ENCODE measurements at places on chromosomes 7 and 10. TPM values are rescaled to one million over a fixed set of nuclear protein-coding genes. Genes with fewer than 3 reads are reported as not detected.

GRCh38 chr10:3987143-3987974, 202.3 kb upstream of the KLF6 start:
- no peak overlapping the region for H3K4me3 ChIP-seq
- no peaks in the 10 kb centered on the region for H3K27me3 ChIP-seq
- no peak for DNase-seq
- no peaks in the 10 kb centered on the region for H3K4me1 ChIP-seq
- H3K36me3 ChIP-seq: no peaks in the 10 kb centered on the region
- no peak overlapping the region for H3K27ac ChIP-seq

Gene LIPM
- total RNA-seq: not detected

DNA sequence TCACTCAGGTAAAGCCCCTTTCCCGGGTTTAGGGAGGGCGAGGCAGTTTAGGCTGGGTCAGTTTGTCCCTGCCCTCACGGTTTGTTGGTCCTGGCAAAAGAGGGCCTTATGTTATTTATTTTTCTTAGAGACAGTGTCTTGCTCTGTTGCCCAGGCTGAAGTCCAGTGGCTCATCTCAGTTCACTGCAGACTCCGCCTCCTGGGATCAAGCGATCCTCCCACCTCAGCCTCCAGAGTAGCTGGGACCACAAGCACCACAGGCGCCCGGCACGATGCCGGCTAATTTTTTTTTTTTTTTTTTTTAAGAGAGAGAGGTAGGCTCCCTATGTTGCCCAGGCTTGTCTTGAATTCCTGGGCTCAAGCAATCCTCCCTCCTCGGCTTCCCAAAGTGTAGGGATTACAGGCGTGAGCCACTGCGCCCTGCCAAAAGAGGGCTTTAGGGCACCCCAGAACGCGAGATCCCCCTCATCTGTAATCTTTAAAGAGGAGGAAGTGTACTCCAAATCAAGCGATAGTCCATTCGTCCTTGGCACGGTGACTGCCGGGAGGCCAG, 626 bp upstream of the BMS1 start:
- H3K4me3 ChIP-seq: peak overlapping the region; percentile 91
- peaks cover 17% of the 10 kb centered on the region for H3K4me1 ChIP-seq
- no peaks in the 10 kb centered on the region for H3K27me3 ChIP-seq
- peak overlapping the region; percentile 86 for H3K27ac ChIP-seq
- no peak for DNase-seq

Gene KCND2
- total RNA-seq: 0.14 TPM

GRCh38 chr10:84511709-84512285, 183.4 kb downstream of the CCSER2 start:
- H3K36me3 ChIP-seq: no peaks in the 10 kb centered on the region
- no peaks in the 10 kb centered on the region for H3K27me3 ChIP-seq
- H3K27ac ChIP-seq: no peak overlapping the region

DNA sequence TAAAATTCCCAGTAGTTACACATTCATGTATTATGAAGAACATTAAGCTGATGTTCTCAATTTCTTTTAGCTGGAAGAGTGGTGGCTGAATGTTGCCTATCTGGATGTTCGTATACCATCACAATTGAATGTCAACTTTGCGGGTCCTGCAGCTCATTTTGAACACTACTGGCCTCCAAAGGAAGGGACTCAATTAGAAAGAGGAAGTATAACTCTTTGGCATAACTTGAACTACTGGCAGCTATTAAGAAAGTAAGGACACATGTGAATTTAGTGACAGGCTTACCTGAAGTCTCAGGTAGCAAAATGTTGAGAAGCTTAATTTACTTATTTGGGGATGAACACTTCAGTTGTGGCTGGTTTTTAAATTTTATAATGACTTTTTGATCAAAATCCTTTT, 15.9 kb downstream of the CROT start:
- peaks cover 9% of the 10 kb centered on the region for H3K36me3 ChIP-seq
- DNase-seq: no peak
- H3K27me3 ChIP-seq: no peaks in the 10 kb centered on the region
- no peaks in the 10 kb centered on the region for H3K4me1 ChIP-seq
- H3K27ac ChIP-seq: no peak overlapping the region

DNA sequence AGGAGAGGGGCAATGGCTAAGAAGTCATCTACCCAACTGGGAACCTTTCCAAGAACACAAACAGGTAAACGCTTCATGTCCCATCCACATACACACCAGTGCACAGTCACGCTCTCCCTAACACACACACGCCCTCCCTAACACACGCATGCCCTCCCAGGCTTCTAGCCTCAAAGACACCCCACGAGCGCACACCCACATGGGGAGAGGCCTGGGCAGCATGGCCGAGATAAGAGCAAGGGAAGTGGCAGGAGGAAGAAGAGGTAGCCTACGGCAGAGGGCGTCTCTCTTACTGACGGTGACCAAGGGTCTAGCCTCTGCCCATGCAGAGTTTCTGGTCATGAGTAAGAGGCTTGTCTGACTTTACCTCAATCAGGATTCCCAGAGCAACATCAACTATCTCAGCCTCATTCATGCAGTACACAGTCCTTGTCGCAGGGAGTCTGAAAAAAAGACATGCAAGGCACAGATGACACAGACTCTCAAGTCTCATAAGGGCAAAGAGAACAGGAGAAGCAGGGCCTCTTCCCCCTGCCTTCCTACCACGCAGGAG, 3.1 kb downstream of the CYREN start:
- H3K36me3 ChIP-seq: peaks cover 21% of the 10 kb centered on the region
- peak overlapping the region; percentile 12 for H3K27ac ChIP-seq
- H3K4me3 ChIP-seq: no peak overlapping the region
- DNase-seq: no peak

- H3K27me3 ChIP-seq: no peaks in the 10 kb centered on the region
- H3K36me3 ChIP-seq: peaks cover 33% of the 10 kb centered on the region
- no peak overlapping the region for H3K27ac ChIP-seq
- no peak for DNase-seq
- no peak overlapping the region for H3K4me3 ChIP-seq
- no peaks in the 10 kb centered on the region for H3K4me1 ChIP-seq
Measured at GRCh38 chr10:131959841-131960240, 21.9 kb downstream of the BNIP3 start.

GRCh38 chr7:99557196-99557607, 1.2 kb upstream of the ZNF655 start:
- peaks cover 18% of the 10 kb centered on the region for H3K36me3 ChIP-seq
- H3K4me3 ChIP-seq: peak overlapping the region; percentile 87
- H3K4me1 ChIP-seq: peaks cover 11% of the 10 kb centered on the region
- DNase-seq: no peak
- H3K27me3 ChIP-seq: no peaks in the 10 kb centered on the region

- H3K4me1 ChIP-seq: no peaks in the 10 kb centered on the region
- no peak for DNase-seq
- peaks cover 43% of the 10 kb centered on the region for H3K36me3 ChIP-seq
- no peaks in the 10 kb centered on the region for H3K27me3 ChIP-seq
- no peak overlapping the region for H3K27ac ChIP-seq
- H3K4me3 ChIP-seq: no peak overlapping the region
Measured at GRCh38 chr10:104002911-104003310, 36.0 kb downstream of the SLK start.

Gene ACTA2
- total RNA-seq: 12,240 TPM

- H3K27ac ChIP-seq: peak overlapping the region; percentile 23
- H3K4me3 ChIP-seq: peak overlapping the region; percentile 6
- H3K4me1 ChIP-seq: peaks cover 13% of the 10 kb centered on the region
- no peaks in the 10 kb centered on the region for H3K36me3 ChIP-seq
- H3K27me3 ChIP-seq: no peaks in the 10 kb centered on the region
Measured at GRCh38 chr7:87874066-87874465, 2.1 kb downstream of the SLC25A40 start.

Gene C10orf53
- total RNA-seq: not detected

Gene FAM25G
- not detected for total RNA-seq

GRCh38 chr10:132859084-132859855, 73.3 kb upstream of the NKX6-2 start:
- H3K4me3 ChIP-seq: no peak overlapping the region
- no peaks in the 10 kb centered on the region for H3K4me1 ChIP-seq

GRCh38 chr7:143906895-143907294, 4.9 kb upstream of the TCAF1 start:
- H3K27ac ChIP-seq: no peak overlapping the region
- H3K36me3 ChIP-seq: no peaks in the 10 kb centered on the region
- no peaks in the 10 kb centered on the region for H3K27me3 ChIP-seq
